ENCODE measurements at places on chromosomes 12 and 14.

DNA sequence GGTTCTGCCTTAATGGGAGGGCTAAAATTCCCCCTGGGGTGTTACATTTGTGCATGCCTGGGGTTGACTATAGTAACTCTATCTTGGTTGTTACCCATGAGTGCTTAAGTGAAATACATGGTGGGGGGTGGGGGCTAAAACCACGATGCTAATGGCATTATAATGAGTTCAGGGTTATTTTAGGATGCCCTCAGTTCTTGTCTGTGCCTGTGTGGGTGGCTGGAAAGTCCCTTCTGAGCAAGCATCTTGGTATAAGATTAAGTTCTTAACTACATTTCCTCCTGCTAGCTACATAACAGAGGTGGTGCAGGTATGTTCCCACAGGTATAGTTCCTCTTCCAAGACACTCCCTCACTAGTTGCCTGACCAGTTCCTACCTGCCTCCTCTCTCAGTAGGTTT is 822.3 kb downstream of the LRFN5 start:
- no peak for DNase-seq

DNA sequence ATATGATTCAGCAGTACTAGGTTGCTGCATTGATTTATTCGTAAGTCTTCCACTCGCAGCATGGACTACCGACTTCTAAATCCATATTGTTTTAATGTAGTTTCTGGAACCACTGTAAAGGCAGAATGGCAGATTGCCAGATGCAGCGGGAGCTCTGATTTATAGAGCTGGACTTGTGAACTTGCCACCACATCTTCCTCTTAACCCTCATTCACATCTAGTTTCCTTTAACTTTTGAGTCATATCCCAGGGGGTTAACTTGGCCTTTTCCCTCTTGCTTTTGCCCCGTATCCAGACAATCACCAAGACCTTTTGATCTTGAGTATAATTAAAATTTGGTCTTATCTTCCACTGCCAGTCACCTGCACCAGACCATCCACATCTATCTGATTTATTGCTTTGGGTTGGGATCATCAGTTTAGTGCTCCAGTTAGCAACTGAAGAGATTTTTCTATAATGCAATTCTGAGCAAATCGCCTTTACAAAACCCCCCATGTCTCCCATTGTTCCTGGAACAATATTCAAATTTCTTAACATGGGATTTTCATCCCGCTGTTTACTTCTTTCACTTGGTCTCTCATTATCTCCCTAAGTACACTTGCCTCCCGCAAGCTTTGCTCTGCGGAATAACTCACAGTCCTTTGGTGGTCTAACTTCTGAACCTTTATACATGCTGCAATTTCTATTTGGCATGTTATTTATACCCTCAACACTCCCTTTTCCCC is 130.5 kb downstream of the ACSS3 start:
- no peak for DNase-seq

DNA sequence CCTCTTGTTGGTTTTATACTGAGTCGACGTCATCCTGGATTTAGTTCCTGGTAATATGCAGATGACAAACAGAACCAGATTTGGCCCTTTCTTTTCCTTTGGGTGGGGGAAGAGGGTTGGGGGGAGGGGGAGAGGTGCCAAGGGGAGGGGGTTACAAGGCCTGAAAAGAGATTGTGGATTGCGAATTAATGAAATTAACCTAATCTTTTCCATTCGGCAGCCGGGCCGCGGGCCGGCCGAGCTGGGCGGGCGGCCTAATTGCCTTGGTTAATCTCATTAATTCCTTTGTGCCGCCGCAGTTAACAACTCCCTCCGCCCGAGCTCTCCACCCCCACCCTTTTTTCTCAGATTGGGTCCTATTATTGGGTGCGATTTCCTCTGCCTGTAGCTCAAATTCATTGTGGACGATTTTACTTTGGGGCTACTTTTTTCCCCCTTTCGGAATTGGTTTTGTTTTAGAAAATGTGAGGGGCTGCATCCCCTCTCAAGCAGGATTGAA is 387 bp upstream of the GSC start:
- no peak for DNase-seq

GRCh38 chr14:61591862-61592261 is 103.5 kb upstream of the HIF1A start:
- DNase-seq, result no peak

GRCh38 chr14:38121320-38122020 is 86.2 kb upstream of the SSTR1 start:
- no peak for DNase-seq

- no peak for DNase-seq
These were observed 124.3 kb downstream of the RASSF9 start for GRCh38 chr12:85711735-85712390.

DNA sequence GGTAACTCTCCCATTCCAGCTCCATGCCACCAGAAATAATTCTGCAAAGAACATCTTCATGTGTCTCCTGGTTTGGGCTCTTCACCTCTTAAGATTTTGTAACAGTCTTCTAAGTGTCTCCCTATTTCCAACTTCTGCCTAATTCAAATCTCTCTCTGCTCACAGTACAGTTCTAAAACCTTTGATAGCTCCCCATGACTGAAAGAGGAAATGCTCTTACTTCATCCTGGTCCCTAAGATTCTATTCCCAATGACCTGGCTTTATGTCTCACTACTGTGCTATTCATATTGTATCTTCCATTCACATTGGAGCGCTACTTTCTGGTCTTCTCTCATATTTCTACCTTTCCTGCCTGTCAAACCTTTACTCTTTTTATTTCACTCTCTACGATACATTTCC is 1.6 kb downstream of the AMN1 start:
- no peak for DNase-seq

- peak; percentile 89 for DNase-seq
These were observed 685.9 kb downstream of the DIO2 start for GRCh38 chr14:79525416-79525815.
